Cerebellar cortex (tissue), 1 donor: ENCODE measurements at places on chromosomes 3 and 15.

- no peak for DNase-seq
Observed at GRCh38 chr15:96764946-96765345, 434.4 kb downstream of the NR2F2 start.

GRCh38 chr3:158057666-158058065, 48.6 kb downstream of the SHOX2 start:
- DNase-seq, result no peak

GRCh38 chr3:79233431-79234060, 534.3 kb downstream of the ROBO1 start:
- DNase-seq, result no peak

DNA sequence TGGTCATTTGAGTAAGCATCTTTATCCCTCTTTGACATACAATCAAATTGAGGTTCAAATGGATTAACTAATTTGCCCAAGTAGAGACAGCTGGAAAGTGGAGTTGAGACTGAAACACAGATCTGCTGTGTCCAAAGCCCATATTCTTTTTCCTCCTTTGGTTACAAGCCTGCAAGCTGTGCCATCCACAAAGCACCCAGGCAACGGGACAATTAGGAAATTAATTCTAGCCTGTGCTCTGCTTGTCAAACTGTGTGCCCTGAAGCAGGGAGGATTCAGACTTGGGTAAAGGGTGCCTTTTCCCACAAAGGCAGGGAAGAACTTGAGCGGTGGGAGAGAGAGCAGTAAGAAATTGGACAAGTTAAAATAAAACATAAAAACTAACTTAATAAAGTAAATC, 127.9 kb downstream of the DTWD1 start:
- no peak for DNase-seq

- DNase-seq, result no peak
Observed at GRCh38 chr3:34361921-34362320, 563.5 kb downstream of the PDCD6IP start.

- no peak for DNase-seq
Observed at GRCh38 chr3:152206243-152206760, 62.4 kb upstream of the MBNL1 start.

DNA sequence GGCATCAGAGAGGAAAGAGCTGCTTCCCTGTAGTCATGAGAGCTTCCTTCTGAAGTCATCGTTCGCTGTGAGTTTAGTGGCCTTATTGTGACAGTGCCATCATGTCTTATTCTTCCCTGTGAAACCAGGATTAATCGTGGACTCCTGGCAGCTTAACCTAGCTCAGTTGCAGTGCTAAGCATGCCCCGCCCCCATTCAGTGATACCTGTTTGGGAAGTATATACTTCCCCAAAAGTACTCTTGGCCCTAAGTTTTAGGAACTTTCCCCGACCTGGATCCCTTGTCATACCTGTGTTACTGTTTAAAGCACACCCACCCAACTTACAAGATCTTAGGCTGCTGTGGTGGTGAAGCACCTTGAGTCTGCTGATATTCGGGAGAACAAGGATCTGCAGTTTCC, 32.1 kb upstream of the TIMP4 start:
- no peak for DNase-seq

DNA sequence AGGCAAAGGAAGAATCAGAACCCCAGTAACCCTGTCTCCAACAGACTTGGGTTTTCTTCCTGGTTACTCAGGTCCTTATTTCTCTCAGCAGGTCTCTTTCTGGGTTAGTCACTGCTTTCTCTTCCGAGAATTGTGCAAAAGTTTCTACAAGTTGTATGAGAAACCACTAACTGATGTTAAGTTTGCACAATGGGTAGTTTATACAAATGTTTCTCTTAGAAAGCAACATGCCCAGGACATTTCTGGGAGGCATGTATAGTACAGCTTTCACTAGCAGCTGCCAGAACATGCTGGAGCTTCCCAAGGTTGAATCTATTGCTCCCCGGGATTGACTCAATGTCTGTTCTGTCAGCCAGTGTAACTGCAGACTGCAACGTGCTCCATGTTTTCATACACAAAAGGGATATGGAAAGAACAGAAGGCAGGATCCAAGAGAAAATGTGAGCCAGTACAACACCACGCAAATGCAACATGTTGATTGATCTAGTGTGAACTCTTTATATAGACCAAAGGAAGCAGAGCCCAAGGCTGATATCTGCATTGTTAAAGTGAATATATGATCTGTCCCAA, 887.8 kb downstream of the MCTP2 start:
- no peak for DNase-seq

GRCh38 chr15:58460872-58461271, 29.1 kb downstream of the LIPC start:
- no peak for DNase-seq

- no peak for DNase-seq
Observed at GRCh38 chr3:33067484-33067883, 29.5 kb downstream of the GLB1 start.

- DNase-seq, result no peak
Observed at GRCh38 chr15:41048397-41048796, 67.7 kb downstream of the INO80 start.

DNA sequence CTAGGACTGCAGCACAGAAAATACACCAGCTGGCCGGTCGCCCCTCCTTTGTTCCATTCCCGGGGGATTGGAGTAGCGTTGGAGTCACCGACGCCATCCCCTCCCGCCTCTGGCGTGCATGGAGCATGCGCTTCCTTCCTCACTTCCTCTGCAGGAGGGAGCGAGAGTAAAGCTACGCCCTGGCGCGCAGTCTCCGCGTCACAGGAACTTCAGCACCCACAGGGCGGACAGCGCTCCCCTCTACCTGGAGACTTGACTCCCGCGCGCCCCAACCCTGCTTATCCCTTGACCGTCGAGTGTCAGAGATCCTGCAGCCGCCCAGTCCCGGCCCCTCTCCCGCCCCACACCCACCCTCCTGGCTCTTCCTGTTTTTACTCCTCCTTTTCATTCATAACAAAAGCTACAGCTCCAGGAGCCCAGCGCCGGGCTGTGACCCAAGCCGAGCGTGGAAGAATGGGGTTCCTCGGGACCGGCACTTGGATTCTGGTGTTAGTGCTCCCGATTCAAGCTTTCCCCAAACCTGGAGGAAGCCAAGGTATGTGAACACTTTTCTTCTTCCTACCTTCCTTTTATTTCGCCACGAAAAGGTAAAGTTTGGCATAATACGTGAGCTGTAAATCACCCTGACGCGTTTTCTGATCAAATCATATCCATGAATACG, at the start of gene SCG3:
Gene SCG3 (plus strand): TSS at position 201 of the 661 bp plus-strand sequence. CDS start 253 bp downstream, at position 454.
- DNase-seq, result peak; percentile 84

DNA sequence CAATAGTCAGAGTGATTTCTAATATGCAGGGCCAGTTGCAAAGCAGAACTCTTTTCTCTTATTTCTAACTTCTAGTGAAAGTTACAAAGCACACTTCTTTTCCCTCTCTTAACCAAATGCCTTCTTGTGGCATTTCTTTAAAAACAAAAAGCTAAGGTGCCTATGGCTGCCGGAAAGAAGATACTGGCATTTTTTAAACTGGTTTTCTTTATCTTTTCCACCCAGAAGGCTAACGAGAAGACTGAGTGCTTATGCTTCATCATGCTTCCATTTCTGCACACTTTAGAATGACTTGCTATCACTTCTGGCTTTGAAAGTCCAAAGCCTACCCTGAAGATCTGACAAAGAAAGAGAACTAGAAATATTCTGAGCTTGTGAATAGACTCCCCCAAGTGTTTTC, 141.3 kb downstream of the P2RY1 start:
- no peak for DNase-seq

GRCh38 chr3:49349348-49350114, 8.6 kb downstream of the GPX1 start:
- no peak for DNase-seq

DNA sequence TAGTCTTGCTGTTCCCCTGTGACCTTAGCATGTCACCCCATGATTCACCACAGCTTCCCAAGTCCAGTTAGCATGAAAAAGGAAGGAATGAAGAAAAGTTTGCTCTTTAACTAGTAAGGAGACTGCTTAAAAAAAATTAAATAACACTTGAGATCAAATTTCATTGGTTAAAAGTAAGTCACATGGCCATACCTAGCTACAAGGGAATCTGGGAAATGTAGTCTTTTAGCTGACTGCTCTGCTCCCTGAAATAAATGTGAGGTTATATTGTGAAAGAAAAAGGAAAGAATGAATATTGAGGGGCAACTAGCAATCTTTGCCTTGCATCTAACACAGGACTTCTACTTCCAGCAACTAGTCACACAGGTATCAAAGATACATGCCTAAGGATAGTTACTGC, 84.7 kb upstream of the LRRN1 start:
- no peak for DNase-seq

- peak; percentile 74 for DNase-seq
Observed at GRCh38 chr15:92097474-92098178, 244.1 kb downstream of the SLCO3A1 start.

GRCh38 chr15:78104566-78105475, 12.5 kb downstream of the SH2D7 start:
- DNase-seq, result no peak

GRCh38 chr3:197186887-197187588, 111.4 kb downstream of the DLG1 start:
- peak; percentile 91 for DNase-seq

DNA sequence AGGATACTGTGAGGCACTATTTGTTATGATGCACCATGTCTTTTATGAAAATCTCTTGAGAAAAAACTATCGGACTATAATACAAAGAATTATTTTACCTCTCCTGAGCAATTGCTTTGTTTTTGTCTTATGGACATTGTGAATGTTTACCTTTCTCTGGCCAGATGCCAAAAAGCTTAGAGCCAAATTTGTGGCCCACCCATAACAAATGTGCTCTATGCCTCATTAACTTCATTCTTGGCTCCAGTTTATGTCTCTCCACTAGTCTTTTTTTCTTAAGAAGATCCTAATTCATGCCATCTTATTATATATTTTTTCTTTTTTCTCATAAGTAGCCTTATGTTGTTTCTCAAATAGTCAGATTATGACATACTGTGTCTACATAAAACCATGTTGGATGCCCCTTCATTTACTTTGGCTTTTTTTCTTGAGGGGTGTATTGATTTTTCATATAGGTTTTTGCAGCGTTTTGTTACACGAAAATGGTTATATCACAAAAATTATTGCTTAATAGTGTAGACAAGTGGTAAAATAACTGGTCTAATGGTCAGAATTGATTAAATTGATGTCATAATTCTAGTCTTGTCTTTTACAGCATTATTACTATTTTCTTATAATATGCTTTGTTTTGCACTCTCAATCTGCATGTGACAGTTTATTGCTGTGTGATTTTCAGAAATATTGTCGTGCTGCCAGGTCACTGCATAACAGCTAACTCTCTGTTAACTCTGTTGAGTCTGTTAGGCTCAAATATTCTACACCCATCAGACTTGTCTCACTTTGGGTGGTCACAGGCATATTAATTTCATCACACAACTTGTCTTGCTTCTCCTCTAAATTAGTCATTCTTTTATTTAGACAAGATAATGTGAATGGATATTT, 18.2 kb downstream of the SENP8 start:
- DNase-seq, result no peak

DNA sequence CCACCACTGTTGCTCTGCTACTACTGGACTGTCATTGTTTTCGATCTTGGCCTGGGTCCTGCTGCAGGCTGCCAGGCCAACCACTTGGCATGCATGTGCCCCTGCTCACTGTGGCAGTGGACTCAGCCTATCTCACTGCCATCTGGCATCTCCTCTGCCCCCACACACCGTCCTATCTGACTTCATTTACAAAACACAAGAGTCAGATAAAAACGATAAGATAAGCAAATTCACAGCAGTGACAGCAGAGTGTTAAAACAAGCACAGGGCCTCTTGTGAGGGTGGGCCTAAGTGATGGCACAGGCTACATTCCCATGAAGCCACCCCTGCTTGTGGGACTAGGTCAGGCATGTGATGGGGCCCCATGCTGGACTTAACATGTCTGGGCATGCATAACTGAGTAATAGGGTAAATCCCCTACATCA, 68.1 kb downstream of the CRYGS start:
- DNase-seq, result peak; percentile 94

GRCh38 chr3:175956964-175957363, 1097.8 kb downstream of the NAALADL2 start:
- peak; percentile 8 for DNase-seq

GRCh38 chr3:195714380-195715011, 6.3 kb upstream of the MUC20 start:
- DNase-seq, result no peak

DNA sequence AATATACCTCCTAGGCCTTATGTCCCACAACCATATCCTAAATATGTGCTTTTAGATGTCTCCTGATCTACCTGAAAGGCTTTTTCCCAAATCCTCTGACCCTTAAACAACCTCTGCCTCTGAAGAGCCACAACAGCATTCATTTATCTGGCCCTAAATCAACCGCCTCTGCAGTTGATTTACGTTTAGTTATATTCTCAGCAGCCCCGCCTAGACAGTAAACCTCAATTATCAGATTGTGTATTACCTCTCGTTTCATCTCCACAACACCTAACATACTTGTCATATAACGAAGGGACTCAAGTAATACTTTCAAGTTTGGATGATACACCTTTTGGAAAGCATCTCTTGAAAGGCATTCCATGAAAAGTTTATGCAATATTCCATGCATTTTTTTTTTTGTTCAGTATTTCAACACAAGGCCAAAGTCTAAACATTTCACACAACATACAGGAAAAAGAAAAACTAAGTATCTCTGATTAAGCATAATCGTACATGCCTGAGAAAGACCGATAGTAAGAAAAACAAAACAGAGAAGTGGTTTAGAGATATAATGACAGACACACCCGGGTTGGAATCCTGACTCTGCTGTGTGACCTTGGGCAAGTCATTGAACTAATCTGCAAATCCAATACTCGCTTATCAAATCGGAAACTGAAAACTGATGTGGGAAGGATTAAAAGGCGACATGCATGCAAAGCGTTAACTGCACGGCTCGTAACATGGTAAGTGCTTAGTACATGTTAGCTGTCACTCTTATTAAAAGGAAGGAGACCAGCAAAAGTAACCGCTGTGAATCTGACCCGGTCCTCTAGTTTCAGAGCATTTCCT, 778 bp downstream of the CRBN start:
- DNase-seq, result no peak

GRCh38 chr3:102177075-102177755, 257.6 kb upstream of the ZPLD1 start:
- no peak for DNase-seq

DNA sequence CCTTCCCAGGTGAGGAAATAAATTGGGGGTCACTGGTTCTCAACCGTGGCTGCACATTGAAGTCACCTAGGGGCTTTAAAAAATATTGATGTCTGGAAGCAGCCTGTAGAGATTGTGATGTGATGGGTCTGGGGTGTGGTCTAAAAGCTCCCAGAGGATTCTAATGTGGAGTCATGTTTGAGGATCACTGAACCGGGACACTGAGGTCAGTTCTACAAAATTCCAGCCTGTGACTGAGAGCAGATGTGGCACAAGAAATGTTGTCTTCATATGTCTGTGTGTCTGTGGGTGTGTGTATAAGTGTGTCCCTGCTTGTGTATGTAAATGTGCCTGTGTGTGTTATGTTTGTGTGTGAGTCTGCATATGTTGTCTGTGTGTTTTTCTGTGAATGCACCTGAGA, 79.9 kb downstream of the TLE3 start:
- DNase-seq, result no peak

DNA sequence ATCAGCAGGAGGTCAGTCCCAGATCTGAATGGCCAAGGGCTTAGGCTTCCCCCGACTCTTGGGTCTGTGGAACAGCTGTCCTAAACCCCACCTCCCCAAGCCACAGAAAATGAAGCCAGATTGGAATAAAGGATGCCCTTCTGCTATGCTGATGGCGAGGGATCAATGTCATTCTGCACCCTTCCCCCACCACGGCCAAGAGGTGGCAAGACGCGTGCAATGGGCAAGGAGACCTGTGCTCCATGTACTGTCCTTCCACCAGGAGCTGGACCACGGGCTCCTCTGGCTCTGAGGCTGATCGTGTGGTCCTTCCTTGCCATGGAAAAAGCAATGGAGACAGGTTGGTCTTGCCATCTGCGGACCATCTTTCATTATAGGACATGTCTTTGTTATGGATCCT, 32.6 kb upstream of the TBC1D21 start:
- no peak for DNase-seq
